ENCODE measurements at places on chromosomes 12 and 14. TPM values are rescaled to one million over a fixed set of nuclear protein-coding genes. Genes with fewer than 3 reads are reported as not detected.

CLEC4C gene
- total RNA-seq: not detected

HCAR1 gene
- 0.33 TPM for total RNA-seq

EMC9 gene
- 15.3 TPM for total RNA-seq

HNF1A gene
- not detected for total RNA-seq

CD69 gene
- 4.4 TPM for total RNA-seq

COX8C gene
- total RNA-seq: not detected

BDKRB2 gene
- total RNA-seq: 12.2 TPM

SPX gene
- total RNA-seq: 0.09 TPM

PHETA1 gene
- 9.3 TPM for total RNA-seq

REM2 gene
- 0.36 TPM for total RNA-seq

SRRM4 gene
- 0.88 TPM for total RNA-seq

TAS2R8 gene
- not detected for total RNA-seq

FBXO33 gene
- total RNA-seq: 13.0 TPM

SMCO3 gene
- total RNA-seq: 1.0 TPM

KITLG gene
- total RNA-seq: 6.5 TPM

OXA1L gene
- 60.0 TPM for total RNA-seq

NPFF gene
- total RNA-seq: not detected

SRSF9 gene
- 96.6 TPM for total RNA-seq

SERPINA3 gene
- 200 TPM for total RNA-seq

Data from aorta (tissue), 5 donors.